ENCODE measurements at places on chromosomes 1 and 21. TPM values are rescaled to one million over a fixed set of nuclear protein-coding genes. Genes with fewer than 3 reads are reported as not detected.

CLCA4 gene
- not detected for total RNA-seq

MROH9 gene
- total RNA-seq, result not detected

ASTN1 gene
- total RNA-seq, result not detected

GRCh38 chr1:206924592-206925105, 2.9 kb upstream of the FCMR start:
- peaks cover 13% of the 10 kb centered on the region for H3K36me3 ChIP-seq
- H3K27ac ChIP-seq, result no peak overlapping the region
- no peak overlapping the region for H3K4me3 ChIP-seq
- peaks cover 30% of the 10 kb centered on the region for H3K4me1 ChIP-seq
- no peak for DNase-seq

- no peaks in the 10 kb centered on the region for H3K36me3 ChIP-seq
- H3K27me3 ChIP-seq, result peaks cover 5% of the 10 kb centered on the region
Observed at GRCh38 chr1:152972196-152972886, 1.9 kb downstream of the SPRR4 start.

TRABD2B gene
- total RNA-seq, result not detected

All from activated B cell treated with CpG ODN at 0.5 μM for 24 hours (primary cell).